Progenitor cell of endocrine pancreas (in vitro differentiated cells): ENCODE measurements at places on chromosomes 1 and 21. TPM values are rescaled to one million over a fixed set of nuclear protein-coding genes. Genes with fewer than 3 reads are reported as not detected.

GRCh38 chr1:58933599-58933926 is 149.7 kb upstream of the JUN start:
- peaks cover 24% of the 10 kb centered on the region for H3K27me3 ChIP-seq
- H3K4me3 ChIP-seq = no peak overlapping the region
- no peaks in the 10 kb centered on the region for H3K36me3 ChIP-seq
- H3K27ac ChIP-seq = no peak overlapping the region
- H3K4me1 ChIP-seq = peaks cover 15% of the 10 kb centered on the region

VWA5B1 gene
- total RNA-seq = 0.19 and 0.24 TPM in 2 replicates

DNA sequence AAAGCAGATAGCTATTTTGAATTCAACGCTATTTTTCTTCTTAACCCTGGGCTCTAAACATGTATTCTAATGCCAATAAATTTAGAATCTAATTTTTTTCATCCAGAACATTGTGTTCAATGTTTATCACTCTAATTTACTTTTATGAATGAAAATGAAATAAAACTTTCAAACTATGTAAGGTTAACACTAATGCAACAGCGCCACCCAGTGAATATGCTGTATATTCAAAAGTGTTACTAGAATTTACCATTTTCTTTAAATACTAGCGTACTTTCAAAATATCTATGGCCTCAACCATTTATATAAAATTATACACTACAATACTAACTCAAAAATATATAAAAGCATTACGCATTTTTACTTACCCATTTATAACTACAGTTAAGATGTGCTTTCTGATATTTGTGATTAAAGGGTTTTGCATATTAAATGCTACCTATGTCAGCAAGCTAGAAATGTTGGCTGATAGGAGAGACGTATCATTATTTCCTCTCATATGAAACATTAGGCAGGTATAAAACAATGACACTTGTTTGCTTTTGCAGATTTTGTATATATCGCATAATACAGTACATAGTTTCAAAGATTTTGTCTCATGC is 5.9 kb upstream of the NUF2 start:
- H3K36me3 ChIP-seq = peaks cover 2% of the 10 kb centered on the region
- no peak for DNase-seq
- H3K4me3 ChIP-seq = no peak overlapping the region
- H3K4me1 ChIP-seq = peaks cover 5% of the 10 kb centered on the region

- no peak overlapping the region for H3K27ac ChIP-seq
- no peaks in the 10 kb centered on the region for H3K36me3 ChIP-seq
- H3K27me3 ChIP-seq = peaks cover 4% of the 10 kb centered on the region
- H3K4me1 ChIP-seq = no peaks in the 10 kb centered on the region
- H3K4me3 ChIP-seq = no peak overlapping the region
These were observed 177.3 kb downstream of the CACNA1E start for GRCh38 chr1:181660621-181661020.

GRCh38 chr1:76290271-76290670 is 215.7 kb downstream of the ST6GALNAC3 start:
- no peaks in the 10 kb centered on the region for H3K4me1 ChIP-seq
- DNase-seq = no peak
- no peaks in the 10 kb centered on the region for H3K36me3 ChIP-seq
- H3K27ac ChIP-seq = no peak overlapping the region

DNA sequence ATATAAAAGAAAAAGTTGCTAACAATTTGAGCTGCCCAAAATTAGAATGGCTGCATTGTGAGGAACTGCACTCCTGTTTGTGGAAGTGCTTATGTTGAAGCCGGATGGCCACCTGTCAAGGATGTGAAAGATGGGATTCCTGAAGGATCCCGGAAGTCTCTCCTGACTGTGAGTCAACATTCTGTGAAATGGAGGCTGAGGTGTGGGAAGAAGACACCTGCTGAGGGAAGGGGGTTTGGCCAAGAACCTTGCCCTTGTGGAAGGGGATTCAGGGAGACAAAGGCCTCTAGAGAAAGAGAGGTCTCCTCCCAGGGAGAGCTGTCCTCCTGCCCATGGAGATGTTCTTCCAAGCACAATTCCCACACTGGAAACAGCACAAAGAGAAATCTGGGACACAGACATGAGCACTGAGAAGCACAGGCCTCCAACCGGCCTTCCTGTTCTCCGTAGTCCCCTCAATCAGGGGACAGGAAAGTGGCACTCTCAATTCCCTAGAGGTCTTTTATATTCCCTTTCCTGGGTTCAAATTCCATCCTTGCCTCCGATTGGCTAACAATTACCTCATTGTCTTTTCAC is 70.5 kb downstream of the CD2 start:
- H3K27ac ChIP-seq = peak overlapping the region; percentile 22
- DNase-seq = no peak
- no peak overlapping the region for H3K4me3 ChIP-seq
- peaks cover 15% of the 10 kb centered on the region for H3K4me1 ChIP-seq
- no peaks in the 10 kb centered on the region for H3K36me3 ChIP-seq

RHBDL2 gene
- total RNA-seq = not detected in 2 replicates

DNA sequence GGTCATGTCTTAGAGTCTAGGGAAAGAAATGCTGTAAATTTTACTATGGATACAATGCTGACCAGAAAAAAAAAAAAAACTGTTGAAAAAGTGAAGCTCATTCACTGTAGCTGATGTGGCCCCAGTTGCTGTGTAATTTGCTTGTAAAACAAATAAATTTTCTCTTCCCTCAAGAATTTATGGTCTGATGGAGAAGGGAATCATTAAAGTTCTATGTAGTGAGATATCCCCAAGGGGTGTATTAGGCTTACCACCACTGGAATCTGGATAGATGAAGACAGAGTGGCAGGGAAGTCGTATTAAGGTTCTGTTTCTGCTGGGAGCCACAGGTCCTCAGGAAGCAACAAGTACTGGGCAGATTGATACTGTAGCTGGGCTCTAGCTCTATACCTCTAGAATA is 860.0 kb downstream of the LTN1 start:
- H3K36me3 ChIP-seq = no peaks in the 10 kb centered on the region
- no peaks in the 10 kb centered on the region for H3K4me1 ChIP-seq
- H3K27me3 ChIP-seq = no peaks in the 10 kb centered on the region
- H3K27ac ChIP-seq = no peak overlapping the region

MFN2 gene
- total RNA-seq = 50.6 and 55.8 TPM in 2 replicates

- H3K27ac ChIP-seq = no peak overlapping the region
- H3K4me1 ChIP-seq = peaks cover 4% of the 10 kb centered on the region
- DNase-seq = no peak
These were observed 216.1 kb downstream of the NUF2 start for GRCh38 chr1:163537809-163538208.

CCDC30 gene
- 17.3 and 23.6 TPM in 2 replicates for total RNA-seq

- H3K36me3 ChIP-seq = peaks cover 1% of the 10 kb centered on the region
- no peak overlapping the region for H3K27ac ChIP-seq
- no peaks in the 10 kb centered on the region for H3K4me1 ChIP-seq
- H3K4me3 ChIP-seq = no peak overlapping the region
- no peak for DNase-seq
These were observed 128.2 kb downstream of the TBX19 start for GRCh38 chr1:168408884-168409283.

MYOG gene
- not detected in 2 replicates for total RNA-seq

DNA sequence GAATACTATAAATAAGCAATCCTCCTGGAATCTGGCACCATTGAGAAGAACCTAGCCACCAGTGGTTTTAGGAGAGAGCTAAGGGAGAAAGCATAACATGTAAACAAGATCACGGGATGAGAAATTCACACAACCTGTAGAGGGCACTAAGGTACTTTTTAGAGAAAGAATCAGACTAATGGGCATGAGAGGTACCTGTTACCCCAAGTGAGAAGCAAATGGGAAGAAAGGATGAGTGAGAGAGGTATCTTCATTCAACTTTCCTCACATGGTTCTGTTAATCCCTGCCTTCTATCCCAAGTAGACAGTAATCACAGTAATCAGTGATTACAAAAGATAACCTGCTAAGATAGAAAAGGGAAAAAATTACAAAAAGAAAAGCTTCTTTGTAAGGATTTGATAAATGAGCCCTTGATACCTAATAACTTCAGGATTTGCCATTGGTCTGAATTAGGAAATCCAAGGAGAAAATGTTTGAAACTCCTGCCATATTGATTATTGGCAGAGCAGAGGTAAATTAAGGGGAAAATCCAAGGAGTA is 251.1 kb upstream of the ADGRL2 start:
- H3K36me3 ChIP-seq = no peaks in the 10 kb centered on the region
- H3K4me3 ChIP-seq = no peak overlapping the region
- peak overlapping the region; percentile 27 for H3K27ac ChIP-seq

UQCRHL gene
- total RNA-seq = 2.4 and 3.5 TPM in 2 replicates

DNA sequence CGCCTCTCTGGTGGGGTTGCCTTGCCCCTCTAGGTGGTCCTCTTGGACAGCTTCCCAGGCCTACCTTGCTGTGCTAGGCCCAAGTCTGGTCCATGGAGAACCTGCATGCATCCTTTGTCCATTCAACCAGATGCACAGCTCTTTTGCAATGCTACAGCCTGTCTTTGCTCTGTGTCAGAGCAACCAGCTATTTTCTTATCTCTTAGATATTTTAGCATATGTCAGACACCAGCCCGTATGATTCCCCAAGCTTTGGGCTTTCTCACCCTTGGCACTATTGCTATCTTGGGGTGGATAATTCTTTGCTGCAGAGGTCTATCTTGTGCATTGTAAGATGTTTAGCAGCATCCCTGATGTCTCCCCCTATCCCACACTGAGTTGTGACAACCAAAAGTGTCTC is 32.3 kb downstream of the TNN start:
- no peaks in the 10 kb centered on the region for H3K27me3 ChIP-seq
- H3K4me3 ChIP-seq = no peak overlapping the region

CLK2 gene
- total RNA-seq = 102 and 106 TPM in 2 replicates

- H3K4me1 ChIP-seq = peaks cover 50% of the 10 kb centered on the region
- peak overlapping the region; percentile 96 for H3K27ac ChIP-seq
- peaks cover 20% of the 10 kb centered on the region for H3K36me3 ChIP-seq
- H3K27me3 ChIP-seq = peaks cover 4% of the 10 kb centered on the region
- no peak for DNase-seq
These were observed 720 bp upstream of the F3 start for GRCh38 chr1:94542088-94542870.

ZNF648 gene
- 0.81 and 1.2 TPM in 2 replicates for total RNA-seq

RHD gene
- total RNA-seq = not detected in 2 replicates

DNA sequence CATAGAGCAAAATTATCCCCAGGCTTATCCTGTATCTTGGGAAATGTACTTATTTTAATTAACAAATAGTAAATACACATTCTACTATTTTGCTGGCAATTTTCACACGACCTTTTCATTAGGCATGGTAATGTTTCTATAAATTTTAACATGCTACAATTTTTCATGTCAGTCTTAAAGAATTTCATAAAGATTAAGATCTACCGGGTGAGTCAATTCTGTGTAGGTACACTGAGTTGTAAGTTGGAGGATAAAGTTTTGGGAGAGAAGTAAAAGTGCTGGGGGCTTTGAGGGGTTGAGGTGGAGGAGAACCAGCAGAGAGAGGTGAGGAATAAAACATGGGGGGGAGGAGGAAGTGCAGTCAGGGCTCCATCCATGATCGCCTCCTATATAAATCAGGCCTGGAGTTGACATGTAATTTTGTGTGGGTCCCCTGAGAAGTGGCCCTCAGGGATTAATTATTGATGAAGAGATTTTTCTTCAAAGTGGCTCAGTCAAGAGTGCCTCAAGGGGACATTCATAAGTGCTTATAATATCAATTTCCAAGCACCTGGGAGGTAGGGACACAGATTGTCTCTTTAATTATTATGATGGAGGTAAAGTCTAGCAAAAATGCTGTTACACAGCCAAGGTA is 7.2 kb downstream of the DPYD start:
- H3K27me3 ChIP-seq = no peaks in the 10 kb centered on the region
- H3K36me3 ChIP-seq = no peaks in the 10 kb centered on the region
- no peak overlapping the region for H3K4me3 ChIP-seq
- H3K4me1 ChIP-seq = peaks cover 6% of the 10 kb centered on the region

DNA sequence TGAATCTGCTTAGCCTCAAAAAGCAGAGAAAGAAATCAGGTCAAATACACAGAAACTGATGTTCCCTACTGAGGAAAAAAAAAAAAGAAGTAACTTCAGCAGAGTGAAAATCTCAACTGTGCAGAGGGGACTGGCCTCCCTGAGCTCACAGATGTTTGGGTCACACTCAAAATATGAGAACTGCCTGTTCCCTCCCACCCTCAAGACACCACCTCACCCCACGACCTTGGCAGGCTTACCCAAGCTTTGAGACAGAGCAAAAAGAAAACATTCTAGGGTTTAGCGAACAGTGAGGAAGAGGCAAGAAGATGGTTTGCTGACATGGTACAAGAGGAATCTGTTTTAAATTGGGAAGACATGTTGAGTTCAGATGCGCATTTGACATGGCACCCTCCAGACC is 48.8 kb downstream of the NID1 start:
- DNase-seq = no peak
- no peaks in the 10 kb centered on the region for H3K4me1 ChIP-seq
- H3K4me3 ChIP-seq = no peak overlapping the region
- H3K27ac ChIP-seq = no peak overlapping the region
- H3K27me3 ChIP-seq = no peaks in the 10 kb centered on the region
- peaks cover 5% of the 10 kb centered on the region for H3K36me3 ChIP-seq

KRTAP19-3 gene
- total RNA-seq = not detected in 2 replicates

FAM72B gene
- total RNA-seq = 2.0 and 3.1 TPM in 2 replicates

DNA sequence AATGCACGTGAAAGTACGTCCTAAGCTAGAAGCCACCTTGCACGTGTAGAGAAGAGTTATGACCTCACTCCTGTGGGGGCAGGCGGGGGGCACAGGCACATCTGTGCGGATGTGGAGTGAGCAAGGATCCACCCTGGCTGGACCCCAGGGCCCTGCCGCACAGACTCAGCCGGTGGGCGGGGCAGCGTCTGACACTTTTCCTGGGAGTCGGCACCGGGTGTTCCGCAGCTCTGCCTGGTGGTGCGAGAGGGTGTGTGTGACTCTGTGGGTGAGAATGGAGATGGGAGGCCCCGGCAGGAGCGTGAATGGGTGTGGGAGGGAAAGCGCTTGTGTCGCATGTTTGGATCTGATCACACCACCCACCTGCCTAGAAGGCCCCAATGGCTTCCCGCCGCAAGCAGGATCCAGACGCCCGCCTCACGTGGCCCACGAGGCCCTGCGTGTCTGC is 29.5 kb downstream of the RAP1GAP start:
- no peak overlapping the region for H3K27ac ChIP-seq
- peaks cover 2% of the 10 kb centered on the region for H3K4me1 ChIP-seq
- peaks cover 30% of the 10 kb centered on the region for H3K27me3 ChIP-seq
- DNase-seq = no peak
- no peak overlapping the region for H3K4me3 ChIP-seq

ZBTB21 gene
- total RNA-seq = 15.7 and 18.6 TPM in 2 replicates

CD5L gene
- total RNA-seq = not detected in 2 replicates

GRCh38 chr1:237953238-237953637 is 62.5 kb upstream of the ZP4 start:
- peaks cover 1% of the 10 kb centered on the region for H3K4me1 ChIP-seq
- no peak overlapping the region for H3K4me3 ChIP-seq
- no peak for DNase-seq
- H3K27me3 ChIP-seq = no peaks in the 10 kb centered on the region
- H3K27ac ChIP-seq = peak overlapping the region; percentile 19

GRCh38 chr1:204480515-204480914 is 14.1 kb downstream of the PIK3C2B start:
- H3K4me3 ChIP-seq = no peak overlapping the region
- peaks cover 10% of the 10 kb centered on the region for H3K4me1 ChIP-seq
- peaks cover 1% of the 10 kb centered on the region for H3K36me3 ChIP-seq
- DNase-seq = no peak
- peak overlapping the region; percentile 27 for H3K27ac ChIP-seq

GRCh38 chr1:76240316-76240715 is 165.8 kb downstream of the ST6GALNAC3 start:
- no peak overlapping the region for H3K27ac ChIP-seq
- peaks cover 4% of the 10 kb centered on the region for H3K36me3 ChIP-seq
